ENCODE measurements at places on chromosomes 12 and 14.

DNA sequence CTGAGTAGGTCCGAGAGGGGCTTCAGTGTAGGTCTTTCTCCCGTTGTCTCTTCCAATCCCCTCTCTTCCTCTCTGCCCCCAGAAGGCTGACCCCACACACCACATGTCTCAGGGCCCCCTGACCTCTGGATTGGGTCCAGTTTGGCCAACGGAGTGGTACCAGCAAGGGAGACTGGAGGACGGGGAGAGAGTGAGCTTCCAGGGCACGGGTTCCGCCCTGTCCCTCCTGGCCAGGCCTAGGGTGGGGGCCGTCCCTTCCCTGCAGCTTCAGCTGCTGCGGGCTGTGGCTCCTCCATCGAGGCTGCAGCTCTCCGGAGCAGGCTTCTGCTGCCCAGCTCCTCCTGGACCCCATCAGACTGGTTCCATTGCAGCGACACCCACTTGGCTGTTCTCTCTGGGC, 17.4 kb downstream of the FZD10 start:
- no peak for DNase-seq

DNA sequence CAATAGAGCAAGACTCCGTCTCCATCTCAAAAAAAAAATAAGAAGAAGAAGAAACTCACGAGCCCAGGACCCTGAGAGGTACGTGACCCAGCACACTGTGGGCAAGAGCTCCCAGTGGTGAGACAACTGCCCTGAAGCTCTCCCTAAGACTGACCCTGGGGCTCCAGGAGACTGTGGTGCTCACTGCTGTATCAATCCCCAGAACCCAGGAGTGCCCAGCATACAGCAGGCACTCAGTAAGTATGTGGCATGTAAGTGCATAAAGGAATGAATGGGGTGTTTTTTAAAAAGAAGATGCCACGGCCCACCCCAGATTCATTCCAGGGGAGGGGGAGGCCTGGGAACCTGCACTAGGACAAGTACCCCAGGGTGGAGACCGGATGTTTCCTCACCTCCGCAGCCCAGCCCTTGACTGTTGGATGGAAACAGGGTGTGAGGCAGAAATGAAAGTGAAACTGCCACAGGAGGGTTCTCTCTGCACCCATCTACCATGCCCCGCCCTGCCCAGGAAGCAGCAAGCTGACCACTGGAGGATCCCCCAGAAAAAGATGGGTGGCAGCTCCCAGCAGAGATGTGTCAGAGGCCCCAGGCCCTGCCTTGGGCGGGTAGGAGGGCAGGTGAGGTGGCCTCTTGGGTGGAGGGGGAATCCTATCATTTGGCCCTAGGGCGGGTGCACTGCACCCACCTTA, 12.2 kb downstream of the ITPK1 start:
- DNase-seq, result no peak

DNA sequence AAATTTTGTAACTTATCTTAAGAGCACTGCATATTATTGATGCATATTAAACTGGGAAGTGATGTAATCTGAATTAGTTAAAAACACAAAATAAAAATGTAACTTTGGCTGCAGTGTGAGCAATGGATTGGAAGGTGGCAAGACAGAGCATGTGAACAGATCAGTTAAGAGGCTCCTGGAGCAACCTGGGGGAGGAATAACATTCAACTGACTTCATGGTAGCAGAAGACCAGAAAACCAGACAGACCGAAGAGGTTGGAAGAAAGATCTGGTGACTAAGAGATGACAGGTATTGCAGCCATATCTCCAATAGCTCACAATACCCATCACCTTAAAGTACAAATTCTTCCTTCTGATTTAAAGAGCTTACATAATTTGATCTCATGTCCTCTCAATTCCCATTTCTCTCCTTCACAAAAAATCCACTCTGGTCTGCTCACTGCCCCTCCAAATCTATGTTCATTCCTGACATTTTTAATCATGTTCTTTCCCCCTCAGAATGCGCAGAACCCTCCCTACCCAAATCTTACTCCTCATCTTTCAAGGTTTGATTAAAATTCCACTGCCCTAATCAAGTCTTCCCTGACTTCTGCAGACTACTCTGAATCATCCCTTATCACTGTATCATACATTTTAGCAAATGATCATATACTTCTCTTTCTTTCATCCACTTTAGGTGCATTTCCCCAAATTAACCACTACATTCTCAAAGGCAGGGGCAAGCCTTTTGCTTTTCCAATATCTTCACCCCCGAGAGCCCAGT, 51.5 kb downstream of the DUSP16 start:
- no peak for DNase-seq

DNA sequence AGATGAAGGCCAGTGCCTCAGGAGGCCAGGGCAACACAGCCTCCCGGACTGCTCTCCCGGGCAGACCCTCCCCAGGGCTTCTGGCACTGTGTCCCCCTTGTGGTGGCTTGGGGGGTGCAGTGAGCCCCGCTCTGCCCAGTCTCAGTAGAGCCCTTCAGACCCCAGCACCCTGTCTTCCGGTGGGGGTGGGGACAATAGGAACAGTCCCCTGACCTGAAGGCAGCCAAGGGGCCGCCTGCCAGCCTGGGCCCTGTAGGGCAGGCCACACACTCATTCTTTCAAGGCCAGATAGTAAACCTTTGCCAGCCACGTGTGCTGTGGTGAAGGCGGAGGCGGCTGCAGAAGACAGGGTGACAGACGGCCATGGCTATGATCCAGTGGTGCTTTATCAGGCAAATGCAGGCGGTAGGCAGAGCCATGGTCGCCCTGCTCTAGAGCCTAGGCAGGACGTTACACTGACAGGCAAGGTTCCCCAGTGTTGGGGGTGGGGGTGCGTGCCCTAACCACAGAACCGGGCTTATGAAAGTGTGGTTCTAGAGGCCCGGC, 15.0 kb downstream of the ZFYVE21 start:
- DNase-seq, result no peak

DNA sequence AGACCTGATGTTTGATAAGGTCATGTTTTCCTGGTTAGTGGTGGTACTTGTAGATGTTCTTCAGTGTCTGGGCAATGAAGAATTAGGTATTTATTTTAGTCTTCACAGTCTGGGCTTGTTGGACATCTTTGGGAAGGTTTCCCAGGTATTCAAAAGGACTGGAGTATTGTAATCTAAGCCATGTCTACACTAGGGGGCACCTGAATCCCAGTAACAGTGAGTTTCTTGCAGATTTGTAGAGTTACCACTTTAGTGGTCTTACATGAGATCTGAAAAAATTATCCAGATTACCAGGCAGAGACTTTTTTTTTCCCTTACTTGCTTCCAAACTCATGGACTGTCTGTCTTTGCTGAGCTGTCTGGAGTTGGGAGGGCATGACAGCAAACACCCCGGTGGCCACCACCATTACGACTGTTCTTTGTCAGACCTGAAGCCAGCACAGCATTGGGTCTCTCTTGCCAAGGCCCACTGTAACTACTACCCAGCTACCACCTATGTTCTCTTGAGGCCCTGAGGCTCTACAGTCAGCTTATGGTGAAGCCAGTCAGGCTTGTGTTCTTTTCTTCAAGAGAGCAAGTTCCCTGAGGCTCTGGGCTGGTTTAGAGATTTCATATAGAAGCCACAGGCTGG, 820.7 kb upstream of the FBXO33 start:
- DNase-seq, result no peak

DNA sequence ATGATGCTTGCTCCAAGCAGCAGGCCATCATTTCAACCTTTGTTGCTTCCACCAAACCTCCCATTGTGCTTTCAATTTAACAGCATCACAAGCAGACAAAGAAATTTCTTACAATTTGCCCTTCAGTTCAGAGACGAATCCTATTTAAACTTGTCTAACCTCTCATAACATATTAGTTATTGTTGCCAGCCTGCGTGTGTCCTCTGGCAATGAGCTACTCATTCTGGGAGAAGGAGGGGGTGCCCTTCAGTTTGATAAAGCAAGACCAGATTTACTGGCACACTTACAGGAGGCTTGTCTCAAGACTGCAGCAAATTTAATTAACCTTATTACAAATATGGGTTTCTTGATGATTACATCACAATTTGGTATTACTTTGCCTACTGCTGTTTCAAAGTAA, 203.6 kb upstream of the SOX5 start:
- no peak for DNase-seq

- no peak for DNase-seq
These were observed 193.8 kb downstream of the TMTC2 start for GRCh38 chr12:82880442-82880901.

DNA sequence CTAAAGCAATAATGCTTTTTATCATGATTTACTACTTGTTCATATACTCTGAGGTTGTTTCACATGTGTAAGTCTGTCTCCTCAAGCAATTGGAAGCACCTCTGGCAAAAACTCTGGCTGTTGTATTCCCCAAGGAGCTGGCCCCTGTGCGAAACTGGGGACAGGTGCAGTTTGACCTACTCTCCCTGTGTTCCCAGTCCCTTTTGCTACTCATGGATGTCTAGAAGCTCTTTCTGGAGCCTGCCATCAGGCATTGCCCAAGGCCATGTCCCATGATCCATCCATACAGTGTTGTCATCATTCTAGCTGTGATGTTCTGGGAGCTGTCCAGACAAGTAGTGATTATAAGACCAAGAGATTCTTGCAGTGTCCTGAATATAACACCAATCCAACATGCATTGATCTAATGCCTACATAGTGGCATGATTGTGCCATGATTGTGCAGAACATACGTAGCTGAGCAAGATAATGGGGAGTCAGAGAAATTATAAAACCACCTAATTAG, 14.9 kb downstream of the AKAP6 start:
- DNase-seq, result no peak

- DNase-seq, result no peak
These were observed 78.8 kb upstream of the NRXN3 start for GRCh38 chr14:78091361-78091760.

DNA sequence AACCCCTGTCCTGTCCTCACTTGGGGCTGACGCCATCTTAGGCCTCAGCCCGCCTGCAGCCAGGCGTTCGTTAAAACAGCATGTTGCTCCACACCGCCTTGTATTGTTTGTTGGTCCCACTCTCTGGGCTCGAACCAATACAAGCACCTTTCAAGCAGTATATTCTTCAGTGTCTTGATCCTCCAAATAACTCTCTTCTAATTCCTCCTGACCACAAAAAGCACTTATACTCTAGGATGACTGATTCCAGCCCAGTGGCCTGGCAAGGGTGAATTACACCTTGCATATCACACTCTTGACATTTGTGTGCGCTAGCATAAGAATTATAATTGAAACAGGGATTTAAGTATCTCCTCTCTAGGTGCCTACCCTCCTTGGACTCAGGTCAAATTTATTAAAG, 7.1 kb downstream of the CCER1 start:
- no peak for DNase-seq

GRCh38 chr14:57999471-57999870, 133.6 kb upstream of the SLC35F4 start:
- DNase-seq, result no peak

DNA sequence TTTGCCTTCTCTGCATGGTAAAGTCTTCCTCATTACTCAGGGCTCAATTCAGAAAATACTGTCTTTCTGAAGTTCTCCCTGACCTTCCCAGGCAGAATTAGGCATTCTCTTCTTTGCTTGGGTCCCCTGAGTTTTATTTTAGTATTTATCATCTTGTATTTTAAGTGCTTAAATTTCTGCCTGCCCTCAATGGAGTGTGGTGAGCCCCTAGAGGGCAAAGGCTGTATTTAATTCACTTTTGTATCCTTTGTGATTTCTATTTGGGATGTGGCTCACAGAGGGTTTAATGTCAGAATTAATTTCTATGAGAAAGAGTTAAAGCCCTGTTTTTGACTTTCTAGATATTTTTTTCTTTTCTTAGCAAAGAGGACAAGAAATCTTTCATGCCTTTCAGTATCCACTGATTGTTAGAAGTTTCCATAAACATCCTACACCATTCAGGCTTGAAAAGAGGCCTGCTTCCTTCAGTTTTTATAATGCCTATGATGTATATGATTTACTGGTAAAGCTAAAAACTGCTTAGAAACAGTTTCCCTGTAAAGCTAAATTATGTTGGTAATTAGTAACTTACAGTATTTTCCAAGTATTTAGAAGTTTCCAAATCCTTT, 55.6 kb upstream of the PTPRB start:
- no peak for DNase-seq

- no peak for DNase-seq
These were observed 774 bp upstream of the TMEM30B start for GRCh38 chr14:61281948-61282275.

DNA sequence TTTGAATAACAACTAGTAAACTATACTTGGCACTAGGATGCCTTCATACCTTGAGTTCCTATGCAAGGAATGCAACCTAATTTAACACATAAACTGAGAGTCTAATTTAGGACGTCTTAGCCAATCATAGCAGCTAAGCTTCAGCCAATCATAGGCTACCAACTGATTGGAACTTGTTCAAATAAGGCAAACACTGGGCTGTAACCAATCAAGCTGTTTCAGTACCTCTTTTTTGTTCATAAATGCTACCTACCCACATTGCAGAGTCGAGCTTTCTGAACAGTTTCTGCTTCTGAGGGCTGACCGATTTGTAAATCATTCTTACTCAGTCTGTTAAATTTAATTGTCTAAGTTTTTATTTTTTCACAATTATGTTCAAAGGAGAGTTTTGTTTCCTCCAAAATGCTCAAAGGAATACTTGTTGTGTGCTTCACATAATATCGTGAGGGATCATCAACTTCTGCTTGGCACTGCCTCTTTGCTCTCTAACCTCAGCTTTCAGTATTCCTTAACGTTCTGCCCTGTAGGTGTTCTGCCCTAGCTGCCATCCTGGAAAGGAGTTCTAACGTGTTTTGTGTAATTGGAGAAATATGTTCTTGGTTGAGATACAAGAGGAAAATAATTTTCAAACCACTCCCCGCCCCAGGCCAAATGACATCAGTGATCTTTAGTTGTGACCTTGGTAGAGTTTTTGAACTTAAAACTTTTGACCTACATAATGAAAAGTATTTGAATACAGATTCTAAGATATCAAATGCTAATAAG, 380.4 kb upstream of the MIS18BP1 start:
- no peak for DNase-seq

GRCh38 chr12:101824831-101825230, 5.9 kb downstream of the GNPTAB start:
- no peak for DNase-seq

DNA sequence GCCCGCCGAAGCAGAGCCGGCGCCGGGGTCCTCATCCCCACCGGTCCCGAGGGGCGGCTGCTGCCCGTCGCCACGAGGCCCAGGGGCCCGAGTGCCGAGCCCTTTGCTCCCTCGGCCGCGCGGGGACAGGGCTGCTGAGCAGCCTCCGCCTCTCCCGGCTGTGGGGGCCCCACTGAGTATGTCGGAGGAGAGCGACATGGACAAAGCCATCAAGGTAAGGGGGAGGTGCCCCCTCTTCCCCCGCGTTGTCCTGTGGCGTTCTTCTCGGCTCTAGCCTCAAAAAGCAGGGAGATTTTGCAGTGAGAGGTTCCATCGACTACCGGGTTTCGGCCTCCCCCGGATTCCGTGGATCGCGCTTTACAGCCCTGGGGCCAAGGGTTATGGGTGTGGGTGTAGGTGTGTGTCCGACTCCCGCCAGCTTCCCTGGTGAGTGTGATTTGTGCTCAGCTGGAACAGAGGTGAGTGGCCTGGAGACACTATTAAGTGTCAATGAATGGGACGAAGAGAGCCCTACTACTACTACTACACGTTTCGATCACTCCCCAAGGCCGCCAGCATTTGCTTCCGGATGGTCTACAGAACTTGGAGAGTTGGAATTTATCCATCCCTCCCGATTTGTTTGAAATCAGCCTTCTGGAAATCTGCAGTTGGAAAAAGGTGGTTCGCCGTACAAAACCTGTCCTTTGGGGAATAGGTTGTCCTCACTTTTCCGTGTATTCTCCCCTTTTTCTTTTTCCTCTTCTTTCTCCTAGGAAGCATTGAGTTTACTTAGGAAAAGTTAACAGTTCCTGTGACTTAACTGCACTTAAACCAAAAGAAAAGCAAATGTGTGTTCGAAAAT, 748 bp downstream of the MAPKAPK5 start:
- no peak for DNase-seq
